ENCODE measurements at places on chromosomes 6 and 20. TPM values are rescaled to one million over a fixed set of nuclear protein-coding genes. Genes with fewer than 3 reads are reported as not detected.

MUC21 gene
- total RNA-seq, result not detected

AKIRIN2 gene
- 33.5 TPM for total RNA-seq

ANKRD6 gene
- 1.8 TPM for total RNA-seq

TENT5A gene
- 1.0 TPM for total RNA-seq

SYNDIG1 gene
- 2.0 TPM for total RNA-seq
